Spinal cord (tissue), 10 donors: ENCODE measurements at places on chromosomes 3 and 15.

GRCh38 chr3:156642750-156643728, 31.4 kb upstream of the TIPARP start:
- peak; percentile 63 for DNase-seq

- no peak for DNase-seq
Observed at GRCh38 chr3:124773351-124774326, 43.4 kb downstream of the UMPS start.

- DNase-seq = no peak
Observed at GRCh38 chr3:126256251-126256650, 75.9 kb upstream of the ALDH1L1 start.

GRCh38 chr15:89749951-89750559, 994 bp downstream of the MESP1 start:
- DNase-seq = no peak

GRCh38 chr3:103077910-103078309, 643.1 kb downstream of the ZPLD1 start:
- no peak for DNase-seq

DNA sequence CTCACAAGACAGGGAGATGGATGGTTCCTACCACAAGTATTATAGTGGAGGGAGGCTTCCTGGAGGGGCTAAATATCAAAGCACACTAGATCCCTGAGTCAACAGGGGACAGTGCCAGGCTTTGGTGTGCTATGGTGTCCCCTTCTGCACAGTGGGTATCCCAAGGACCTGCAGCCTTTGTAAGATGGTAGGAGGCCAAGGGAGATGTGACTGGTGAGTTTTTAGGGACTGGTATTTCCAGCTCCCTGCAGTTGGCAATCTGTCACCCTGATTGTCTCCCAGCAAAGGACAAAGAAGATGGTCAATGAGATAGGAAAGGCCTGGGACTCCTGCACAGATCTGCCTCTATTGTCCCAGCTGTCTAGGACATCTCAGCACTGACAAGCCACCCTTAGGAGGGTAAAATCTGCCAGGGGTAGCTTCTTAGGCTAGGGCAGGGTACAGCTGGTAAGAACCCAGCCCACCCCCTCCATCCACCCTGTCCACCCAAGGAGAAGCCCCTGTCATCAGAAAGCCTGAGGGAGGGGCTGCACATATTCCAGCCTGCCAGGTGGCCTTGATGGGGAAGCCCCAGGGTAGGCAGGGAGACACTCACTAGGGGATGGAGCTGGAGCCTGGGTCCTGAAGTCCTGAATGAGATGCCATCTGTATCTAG, 631 bp downstream of the CYP1A1 start:
- DNase-seq = no peak

GRCh38 chr15:75410196-75410595, 41.3 kb downstream of the SIN3A start:
- DNase-seq = no peak

DNA sequence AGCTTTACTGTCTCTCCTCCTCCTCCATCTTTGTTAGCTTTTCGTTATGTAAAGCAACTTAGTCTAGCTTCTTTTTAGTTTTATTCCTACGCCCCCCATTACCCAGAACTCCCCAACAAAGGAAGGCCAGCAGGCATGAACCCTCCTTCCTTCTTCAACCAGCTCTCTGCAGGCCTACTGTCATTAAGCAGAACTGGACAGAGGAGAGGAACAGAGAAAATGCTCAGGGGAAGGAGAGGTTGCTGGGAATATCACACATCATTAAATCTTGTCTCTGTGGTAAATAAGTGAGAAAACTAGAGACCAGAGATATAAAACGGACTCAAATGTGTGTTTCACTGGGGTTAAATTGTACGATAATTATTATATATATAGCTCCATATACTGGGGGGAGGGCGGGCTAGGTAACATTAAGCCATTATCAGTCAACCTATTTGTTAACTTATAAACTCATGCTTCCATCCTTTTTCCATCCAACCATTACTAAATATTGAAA, 19.3 kb upstream of the SLC28A1 start:
- no peak for DNase-seq

DNA sequence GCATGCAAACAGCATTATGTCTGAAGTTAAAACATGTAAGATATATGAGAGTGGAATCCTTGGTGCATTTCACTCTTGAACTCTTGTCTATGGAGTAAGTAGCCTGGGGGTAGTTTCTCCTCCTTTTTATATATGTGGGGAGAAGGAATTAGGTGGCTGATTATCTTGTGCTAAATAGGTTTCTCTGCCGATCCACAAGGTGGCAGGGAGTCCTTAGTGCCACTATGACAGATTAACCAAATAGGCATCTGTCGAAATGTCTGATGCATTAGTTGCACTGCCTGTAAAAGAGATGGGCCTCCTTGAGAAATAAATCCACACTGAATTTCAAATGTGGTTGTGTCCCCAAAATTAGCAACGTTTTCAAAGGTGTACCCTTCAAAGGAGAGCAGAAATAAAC, 170.1 kb downstream of the CNTN4 start:
- DNase-seq = no peak

GRCh38 chr15:45102226-45102625, 11.7 kb downstream of the DUOX2 start:
- no peak for DNase-seq

- no peak for DNase-seq
Observed at GRCh38 chr15:101679806-101680205, 27.6 kb upstream of the TM2D3 start.

GRCh38 chr15:83112233-83112955, 4.9 kb downstream of the TM6SF1 start:
- DNase-seq = no peak

- DNase-seq = no peak
Observed at GRCh38 chr15:57251308-57251707, 125.0 kb upstream of the CGNL1 start.

- DNase-seq = no peak
Observed at GRCh38 chr3:190345027-190345821, 23.0 kb upstream of the CLDN1 start.

DNA sequence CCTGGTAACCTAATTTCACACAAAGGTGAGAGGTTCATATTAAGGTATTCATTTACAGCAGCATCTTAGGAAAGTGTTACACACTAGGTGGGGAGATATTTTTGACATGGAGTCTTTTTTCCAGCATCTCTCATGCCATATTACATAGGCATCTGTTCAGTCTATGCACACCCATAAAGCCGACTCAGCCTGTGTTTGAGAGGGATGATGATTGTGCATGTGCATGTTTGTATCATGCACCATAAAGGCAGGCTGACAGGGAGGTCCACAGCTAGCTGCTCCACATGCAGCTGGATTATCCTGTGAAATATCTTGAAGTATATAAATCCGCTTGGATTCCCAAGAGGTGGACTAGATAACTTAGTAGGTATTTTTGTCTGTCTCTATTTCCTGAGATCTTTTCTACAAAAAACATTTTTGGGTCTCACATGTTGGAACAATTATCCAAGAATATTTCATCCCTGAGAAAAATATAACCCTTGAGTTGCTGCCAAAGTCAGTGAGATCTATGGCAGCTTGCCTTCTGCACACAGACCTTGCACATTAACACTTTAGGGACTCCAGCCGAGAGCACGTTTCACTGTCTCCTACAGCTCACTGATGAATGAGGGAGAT, 288.4 kb upstream of the DPH6 start:
- no peak for DNase-seq

GRCh38 chr3:132723024-132723950, 1.1 kb upstream of the NPHP3 start:
- no peak for DNase-seq
